Retinal pigment epithelial cell (primary cell): ENCODE measurements at places on chromosomes 6 and 20.

DNA sequence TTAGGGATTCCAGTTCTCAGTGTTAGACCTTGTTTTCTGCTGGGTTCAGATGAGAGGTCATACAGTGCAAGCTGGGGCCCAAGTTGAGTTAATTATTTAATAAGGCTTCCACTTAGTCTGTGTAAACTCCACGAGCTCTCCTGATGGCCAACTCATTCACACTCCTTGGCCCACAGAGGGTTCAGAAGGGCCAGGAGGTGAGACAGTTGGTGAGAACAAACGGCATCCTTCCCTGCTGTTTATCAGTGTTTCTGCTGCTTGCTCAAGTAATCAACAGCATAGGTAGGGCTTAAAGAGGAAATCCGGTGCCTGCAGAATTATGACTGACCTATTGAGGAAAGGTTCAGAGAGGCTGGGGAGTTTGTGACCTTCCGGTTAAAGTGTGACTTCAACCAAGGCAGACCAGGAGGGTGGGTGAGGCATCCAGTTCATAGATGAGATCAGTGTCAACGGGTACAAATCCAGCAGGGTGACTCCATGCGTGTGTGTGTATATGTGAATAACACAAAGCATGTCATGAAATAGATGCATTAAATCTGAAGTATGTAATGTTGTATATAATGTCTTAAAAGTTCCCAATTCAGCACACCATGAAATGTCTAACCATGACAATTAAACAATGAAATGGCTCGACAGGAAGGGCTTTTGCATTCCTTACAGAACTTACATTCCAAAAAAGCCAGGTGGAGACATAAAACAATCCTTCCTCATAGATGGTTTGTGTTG is 37.4 kb upstream of the BCAS1 start:
- DNase-seq = no peak

DNA sequence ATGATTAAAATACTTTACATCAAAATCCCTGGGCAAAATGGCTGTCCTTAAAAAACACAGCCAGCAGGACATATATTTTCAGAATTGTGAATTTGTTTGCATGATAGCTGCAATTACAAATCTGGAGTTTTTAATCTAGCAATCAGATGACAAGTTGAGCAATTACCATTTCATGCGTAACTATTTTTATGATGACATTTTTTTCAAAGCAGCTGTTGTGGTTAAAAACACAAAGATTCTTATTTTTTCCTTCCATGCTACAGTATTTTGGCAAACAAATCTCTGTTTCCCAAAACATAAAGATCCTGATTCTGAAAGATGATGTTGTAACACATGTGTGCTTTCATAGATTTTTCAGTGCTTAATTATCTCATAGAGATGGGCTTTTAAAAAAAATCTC is 90.2 kb downstream of the PHACTR1 start:
- DNase-seq = no peak

DNA sequence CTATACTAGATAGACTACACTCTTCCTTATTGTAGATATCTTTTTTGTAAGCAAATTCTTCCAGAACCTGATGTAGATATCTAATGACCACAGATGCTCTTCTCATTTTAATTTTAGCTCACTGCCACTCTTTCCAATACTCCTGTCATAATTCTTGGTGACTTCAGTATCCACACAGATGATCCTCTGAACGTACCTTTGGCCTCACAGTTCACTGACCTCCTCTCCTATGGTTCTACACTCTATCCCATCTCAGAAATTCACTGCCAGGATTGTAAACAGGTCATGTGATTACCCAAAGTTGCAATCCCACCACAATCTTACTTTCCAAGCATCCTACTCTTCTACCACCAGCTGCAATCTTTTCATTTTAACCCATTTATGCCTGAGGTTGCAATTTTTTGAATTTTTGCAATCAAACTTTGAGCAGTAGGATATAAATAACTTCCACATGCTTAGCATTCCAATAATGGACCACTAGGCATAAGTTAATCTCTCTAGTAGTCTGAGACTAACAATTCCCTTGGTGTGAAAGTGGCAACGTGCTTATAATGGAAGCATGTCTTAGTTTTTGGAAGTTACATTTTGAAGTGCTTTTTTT is 31.2 kb downstream of the ESF1 start:
- DNase-seq = peak; percentile 5

- no peak for DNase-seq
Measured at GRCh38 chr20:8640461-8640860, 428.4 kb upstream of the PLCB4 start.

DNA sequence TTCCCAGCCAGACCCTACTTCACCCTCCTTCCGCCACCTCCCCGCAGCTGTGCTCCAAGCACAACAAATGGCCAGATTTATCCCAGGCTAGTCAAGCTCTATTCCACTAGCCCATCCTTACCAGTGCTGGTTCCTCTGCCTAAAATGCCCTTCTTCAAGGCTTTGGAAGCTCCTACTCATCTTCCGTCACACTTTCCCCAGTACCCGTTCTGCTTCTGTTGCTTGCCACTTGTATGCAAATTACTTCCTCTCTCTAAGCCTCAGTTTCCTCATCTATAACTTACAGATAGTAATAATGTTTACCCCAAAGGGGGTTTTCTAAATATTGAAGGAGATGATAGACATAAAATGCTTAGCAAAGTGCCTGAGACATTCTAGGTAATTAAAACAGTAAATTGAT is 193.1 kb downstream of the MAFB start:
- DNase-seq = no peak

DNA sequence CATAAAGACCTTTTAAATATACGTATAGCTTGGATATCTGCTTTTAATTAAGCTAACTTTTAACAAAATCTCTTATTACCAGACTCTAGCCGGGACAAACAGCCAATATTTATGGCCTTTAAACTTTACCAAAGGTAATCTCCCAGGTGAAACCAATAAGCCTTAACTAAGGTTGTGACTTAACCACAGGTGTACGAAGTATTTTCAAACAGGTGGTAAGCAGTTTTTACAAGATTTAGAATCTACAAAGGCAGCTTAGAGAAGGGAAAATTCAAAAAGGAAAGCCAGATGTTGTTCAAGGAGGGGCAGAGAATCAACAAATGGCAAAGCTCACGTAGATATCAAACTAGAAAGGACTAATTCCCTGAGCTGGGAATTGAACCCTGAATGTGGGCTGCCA is 15.8 kb downstream of the WFDC2 start:
- DNase-seq = no peak

- DNase-seq = no peak
Measured at GRCh38 chr6:138943089-138943625, 44.9 kb downstream of the REPS1 start.

DNA sequence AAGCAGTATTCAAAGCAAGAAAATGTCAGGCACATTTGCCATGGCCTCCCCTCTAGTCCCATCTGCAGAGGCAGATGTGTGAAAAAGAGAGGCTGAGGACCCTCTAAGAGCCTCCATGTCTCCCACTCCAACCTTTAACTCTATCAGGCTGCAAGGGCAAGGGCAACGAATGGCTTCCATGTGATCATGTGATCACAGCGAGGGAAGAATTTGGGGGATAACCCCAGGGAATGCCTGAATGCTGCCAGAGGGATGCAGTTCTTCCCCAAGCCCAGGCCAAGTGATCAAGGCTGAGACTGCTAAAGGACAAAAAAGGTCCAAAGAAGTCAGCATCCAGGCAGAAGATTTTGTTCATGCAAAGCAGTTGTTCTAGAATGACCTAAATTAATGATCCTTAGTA is 4.9 kb downstream of the CHD6 start:
- no peak for DNase-seq

DNA sequence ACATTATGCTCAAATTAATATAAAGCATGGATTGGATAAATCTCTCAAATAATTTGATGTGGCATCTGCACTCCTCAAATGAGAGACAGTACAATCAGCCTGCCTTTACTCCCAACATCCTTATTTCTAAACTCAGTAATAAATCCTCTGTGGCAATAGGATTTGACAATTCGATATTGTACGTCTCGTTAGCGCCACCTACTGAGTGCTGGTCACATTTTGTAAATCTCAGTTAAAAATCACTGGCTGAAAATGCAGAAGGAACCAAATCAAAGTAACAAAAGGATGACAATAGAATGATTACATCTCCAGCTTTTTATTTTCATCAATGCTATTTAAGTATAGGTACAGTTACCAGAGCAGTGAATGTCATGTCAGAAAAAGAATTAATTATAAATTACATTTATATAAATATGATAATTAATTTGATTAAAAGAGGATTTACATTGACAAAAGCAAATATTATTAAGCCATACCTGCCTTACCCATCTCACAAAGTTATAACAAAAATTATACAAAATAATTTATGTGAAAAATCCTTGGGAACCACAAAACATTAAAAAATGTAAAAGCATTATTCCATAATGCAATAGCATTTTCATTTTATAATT is 20.2 kb upstream of the GJE1 start:
- peak; percentile 26 for DNase-seq

- no peak for DNase-seq
Measured at GRCh38 chr20:48052475-48052835, 267.2 kb upstream of the SULF2 start.

- no peak for DNase-seq
Measured at GRCh38 chr6:106511288-106512047, 117.8 kb downstream of the RTN4IP1 start.

GRCh38 chr6:82573254-82573972 is 209.8 kb downstream of the TPBG start:
- no peak for DNase-seq

DNA sequence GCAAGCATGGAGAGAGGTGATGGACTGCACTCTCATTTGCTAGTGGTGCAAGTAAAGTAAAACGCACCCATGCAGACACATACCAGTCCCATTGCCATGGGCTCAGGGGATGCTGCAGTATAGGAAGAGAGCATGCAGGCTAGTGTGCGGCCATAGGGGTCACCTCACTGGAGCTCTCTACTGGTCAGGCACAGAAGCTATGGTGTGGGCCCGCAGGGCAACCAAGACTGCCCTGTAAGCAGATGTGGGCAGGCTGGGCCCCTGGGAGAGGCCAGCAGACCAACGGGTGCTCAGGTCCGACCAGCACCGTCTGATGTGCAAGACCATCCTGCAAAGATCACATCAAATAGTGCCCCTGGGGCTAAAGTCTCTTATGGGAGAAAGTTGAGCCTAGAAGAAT is 290.7 kb downstream of the HTR1B start:
- no peak for DNase-seq

DNA sequence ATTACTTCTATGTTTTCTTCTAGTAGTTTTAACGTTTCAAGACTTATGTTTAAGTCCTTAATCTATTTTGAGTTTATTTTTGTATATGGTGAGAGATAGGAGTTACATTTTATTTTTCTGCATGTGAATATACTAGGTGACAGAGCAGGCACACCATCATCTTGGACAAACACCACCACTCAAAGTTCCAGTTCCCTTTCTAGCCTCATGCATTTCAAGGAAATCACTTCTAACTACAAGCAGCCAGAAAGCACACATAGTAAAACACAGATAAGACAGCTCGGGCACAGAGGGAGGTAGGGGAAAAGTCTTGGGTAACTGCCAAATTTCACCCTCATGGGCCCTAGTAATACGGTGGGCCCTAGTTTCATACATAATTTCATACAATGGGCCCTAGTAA is 609.4 kb upstream of the HS3ST5 start:
- DNase-seq = no peak

DNA sequence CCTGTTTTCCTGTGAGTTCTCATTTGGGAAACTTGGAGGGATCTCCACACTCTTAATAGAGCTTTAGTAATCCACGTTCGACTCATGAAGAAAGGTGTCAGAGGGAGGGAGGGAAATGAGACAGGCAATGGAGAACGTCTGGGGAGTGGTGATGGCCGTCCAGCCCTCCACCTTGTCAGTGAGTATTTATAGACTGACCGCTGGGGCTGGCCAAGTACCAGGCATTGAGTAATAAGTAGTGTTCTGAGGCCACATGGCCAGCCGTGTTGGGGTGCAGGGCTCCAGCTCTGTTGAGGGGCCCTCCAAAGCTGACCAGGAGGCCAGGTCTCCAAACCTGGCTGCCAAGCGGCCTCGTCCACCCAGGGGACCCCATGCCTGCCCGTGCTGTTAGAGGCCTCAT is 11.3 kb upstream of the DSN1 start:
- no peak for DNase-seq

DNA sequence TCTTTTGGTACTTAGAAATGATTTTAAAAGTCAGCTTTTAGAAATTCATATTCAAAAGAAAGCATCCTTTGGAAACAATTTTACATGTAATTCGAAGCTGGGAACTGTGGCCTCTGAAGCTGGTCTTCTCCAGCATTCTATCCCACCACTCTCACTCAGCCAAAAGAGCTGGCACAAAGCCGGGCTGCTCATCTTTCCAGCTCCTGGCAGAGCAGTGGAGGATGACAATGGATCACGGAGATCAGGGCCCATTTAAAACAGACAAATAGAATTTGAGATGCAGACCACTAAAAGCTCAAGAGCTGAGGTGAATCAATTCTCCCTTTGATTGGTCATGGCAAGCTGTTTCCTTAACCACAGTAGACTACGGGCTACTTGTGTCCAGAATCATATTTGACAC is 60.6 kb downstream of the OTOR start:
- DNase-seq = no peak

DNA sequence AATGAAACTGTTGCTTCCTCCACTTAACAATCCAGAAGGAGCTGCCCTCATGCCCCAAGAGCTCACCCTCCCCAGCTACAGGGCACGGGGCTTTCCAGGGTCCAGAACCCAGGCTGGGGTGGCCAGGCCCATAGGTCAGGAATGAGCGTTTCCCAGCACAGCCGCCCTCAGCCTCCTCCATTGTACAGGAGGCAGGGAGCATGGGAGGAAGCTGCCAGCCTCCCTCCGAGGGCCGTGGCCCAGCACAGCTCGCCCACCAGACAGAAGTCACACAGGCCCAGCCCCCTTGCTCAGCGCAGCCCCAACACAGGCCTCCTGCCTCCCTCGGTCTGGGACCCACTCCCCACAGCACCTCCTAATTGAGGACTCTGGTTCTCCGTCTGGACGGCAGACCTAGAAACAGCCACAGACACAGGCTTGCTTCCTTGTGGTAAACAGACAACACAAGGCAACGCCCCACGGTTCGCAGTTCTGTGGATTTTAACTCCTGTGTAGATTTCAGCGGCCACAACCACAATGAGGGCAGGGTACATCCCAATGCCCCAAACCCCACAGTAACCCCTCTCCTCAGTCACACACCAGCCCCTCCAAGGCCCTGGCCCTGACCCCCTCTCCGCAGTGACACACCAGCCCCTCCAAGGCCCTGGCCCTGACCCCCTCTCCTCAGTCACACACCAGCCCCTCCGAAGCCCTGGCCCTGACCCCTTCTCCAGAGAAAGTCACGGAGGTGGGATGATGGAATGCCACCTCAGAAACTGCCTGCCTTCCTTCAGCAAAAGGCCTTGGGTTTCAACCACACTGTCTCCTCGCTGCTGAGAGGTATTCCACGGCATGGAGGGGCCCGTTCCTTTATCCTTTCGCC is 173.5 kb downstream of the DLL1 start:
- DNase-seq = no peak

- no peak for DNase-seq
Measured at GRCh38 chr6:84220809-84221409, 6.5 kb downstream of the CEP162 start.

GRCh38 chr6:75997696-75998095 is 74.8 kb downstream of the IMPG1 start:
- peak; percentile 20 for DNase-seq

- DNase-seq = no peak
Measured at GRCh38 chr6:170212051-170212756, 78.7 kb downstream of the DLL1 start.

GRCh38 chr6:98287876-98288275 is 546.5 kb upstream of the POU3F2 start:
- DNase-seq = no peak
